ENCODE measurements at places on chromosomes 6 and 20. TPM values are rescaled to one million over a fixed set of nuclear protein-coding genes. Genes with fewer than 3 reads are reported as not detected.

Gene KIAA1586
- 16.8 TPM for total RNA-seq

Gene LY6G6C
- total RNA-seq = not detected

Gene VSTM2L
- 2.1 TPM for total RNA-seq

Gene SFTA2
- 3.5 TPM for total RNA-seq

Gene SGK2
- 1.2 TPM for total RNA-seq

Gene HLA-DQA1
- 12.8 TPM for total RNA-seq

- H3K27ac ChIP-seq = no peak overlapping the region
- no peak overlapping the region for H3K4me3 ChIP-seq
- H3K4me1 ChIP-seq = no peaks in the 10 kb centered on the region
- peaks cover 8% of the 10 kb centered on the region for H3K36me3 ChIP-seq
Measured at GRCh38 chr6:163573503-163574179, 159.1 kb downstream of the QKI start.

DNA sequence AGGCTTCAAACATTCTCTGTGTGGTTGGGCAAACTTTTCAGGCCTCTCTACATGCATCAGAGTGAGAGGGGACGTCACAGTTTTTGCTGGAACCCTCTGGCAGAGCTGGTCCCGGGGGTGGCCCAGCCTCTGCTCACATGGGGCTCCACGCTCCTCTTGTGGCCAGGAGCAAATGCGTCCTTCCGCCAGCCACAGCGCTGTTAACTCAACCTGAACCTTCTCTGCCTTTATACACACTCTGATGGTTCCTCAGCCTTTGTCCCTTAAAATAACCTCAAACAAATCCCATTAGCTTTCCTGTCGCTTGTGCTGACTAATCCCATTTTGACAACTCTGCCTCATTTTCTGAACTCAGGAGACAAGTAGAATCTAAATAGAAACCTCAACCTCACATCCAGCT is 39.4 kb upstream of the TGM6 start:
- DNase-seq = no peak
- no peaks in the 10 kb centered on the region for H3K36me3 ChIP-seq

DNA sequence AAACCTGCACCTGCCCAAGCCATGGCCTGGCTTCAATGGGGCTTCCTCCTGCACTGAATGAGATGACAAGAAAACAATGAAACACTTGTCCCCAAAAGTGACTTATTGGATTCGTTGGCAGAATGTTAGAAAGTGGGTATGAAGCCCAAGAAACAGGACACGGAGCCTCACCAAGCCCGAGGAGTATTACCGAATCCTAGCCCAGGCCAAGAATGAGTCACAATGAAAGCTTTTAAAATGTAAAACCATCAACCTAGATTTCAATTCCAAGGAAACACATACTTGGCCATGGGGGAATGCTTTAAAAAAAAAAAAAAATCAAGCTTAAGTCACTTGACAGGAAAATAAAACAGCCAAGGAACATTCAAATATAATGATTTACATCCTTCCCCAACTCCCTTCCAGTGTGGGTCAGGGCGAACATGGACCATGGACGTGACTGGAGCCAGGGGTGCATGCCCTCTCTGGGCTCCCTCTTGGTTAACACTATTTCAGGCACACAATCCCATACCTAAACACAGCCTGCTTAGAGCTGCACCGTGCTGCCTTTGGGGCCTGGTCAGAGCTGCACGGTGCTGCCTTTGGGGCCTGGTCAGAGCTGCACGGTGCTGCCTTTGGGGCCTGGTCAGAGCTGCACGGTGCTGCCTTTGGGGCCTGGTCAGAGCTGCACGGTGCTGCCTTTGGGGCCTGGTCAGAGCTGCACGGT is 3.1 kb upstream of the STX16 start:
- no peak for DNase-seq
- no peaks in the 10 kb centered on the region for H3K27me3 ChIP-seq
- H3K27ac ChIP-seq = no peak overlapping the region
- H3K36me3 ChIP-seq = no peaks in the 10 kb centered on the region
- H3K4me3 ChIP-seq = no peak overlapping the region

GRCh38 chr20:61611401-61612180 is 359.5 kb downstream of the CDH4 start:
- no peaks in the 10 kb centered on the region for H3K4me1 ChIP-seq
- no peak for DNase-seq
- H3K36me3 ChIP-seq = no peaks in the 10 kb centered on the region
- no peak overlapping the region for H3K27ac ChIP-seq

DNA sequence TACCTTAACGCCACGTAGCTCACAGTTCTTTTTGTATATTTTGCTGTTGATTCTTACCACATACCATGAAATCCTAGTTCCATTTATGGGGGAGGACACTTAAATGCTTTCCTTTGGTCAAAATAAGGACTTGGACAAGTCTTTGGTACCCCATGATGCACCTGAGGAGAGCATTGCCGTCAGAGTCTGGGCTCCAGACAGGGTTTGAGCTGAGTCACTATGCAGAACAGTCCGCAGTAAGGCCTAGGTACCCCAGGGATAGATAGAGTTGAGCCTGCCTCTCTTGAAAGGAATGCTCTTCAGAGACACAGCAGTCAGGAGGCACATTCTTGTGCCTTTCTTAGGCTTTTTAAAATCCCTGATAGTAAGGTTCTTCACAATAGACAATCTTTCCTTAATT is 6.0 kb downstream of the PARD6B start:
- no peaks in the 10 kb centered on the region for H3K36me3 ChIP-seq
- peak overlapping the region; percentile 49 for H3K27ac ChIP-seq
- peaks cover 66% of the 10 kb centered on the region for H3K4me1 ChIP-seq
- no peak overlapping the region for H3K4me3 ChIP-seq
- no peaks in the 10 kb centered on the region for H3K27me3 ChIP-seq

DNA sequence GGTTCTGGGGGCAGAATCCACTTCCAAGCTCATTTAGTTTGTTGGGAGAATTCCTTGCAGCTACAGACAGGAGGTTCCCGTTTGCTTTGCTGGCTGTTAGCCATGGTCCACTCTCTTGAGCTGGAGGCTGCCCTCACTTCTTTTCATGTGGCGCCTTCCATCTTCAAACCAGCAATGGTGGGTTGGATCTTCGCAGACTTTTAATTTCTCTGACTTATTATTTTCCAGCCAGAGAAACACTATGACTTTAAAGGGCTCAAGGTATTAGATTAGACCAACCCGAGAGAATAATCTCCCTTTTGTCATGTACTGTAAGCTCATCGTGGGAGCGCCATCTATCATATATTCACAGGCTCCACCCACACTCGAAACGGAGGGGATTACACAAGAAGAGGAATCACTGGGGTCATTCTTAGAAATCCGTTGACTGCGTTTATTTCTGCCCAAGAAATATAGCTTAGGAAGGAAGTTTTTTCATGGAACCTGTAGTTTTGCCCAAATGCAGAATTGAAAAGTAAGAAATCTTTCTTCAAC is 38.9 kb downstream of the SAMD5 start:
- DNase-seq = no peak
- H3K27me3 ChIP-seq = no peaks in the 10 kb centered on the region
- no peaks in the 10 kb centered on the region for H3K36me3 ChIP-seq
- no peak overlapping the region for H3K27ac ChIP-seq

- DNase-seq = no peak
- no peak overlapping the region for H3K4me3 ChIP-seq
- H3K36me3 ChIP-seq = no peaks in the 10 kb centered on the region
- no peaks in the 10 kb centered on the region for H3K4me1 ChIP-seq
- H3K27me3 ChIP-seq = no peaks in the 10 kb centered on the region
Measured at GRCh38 chr6:1840491-1841121, 230.9 kb downstream of the FOXC1 start.

DNA sequence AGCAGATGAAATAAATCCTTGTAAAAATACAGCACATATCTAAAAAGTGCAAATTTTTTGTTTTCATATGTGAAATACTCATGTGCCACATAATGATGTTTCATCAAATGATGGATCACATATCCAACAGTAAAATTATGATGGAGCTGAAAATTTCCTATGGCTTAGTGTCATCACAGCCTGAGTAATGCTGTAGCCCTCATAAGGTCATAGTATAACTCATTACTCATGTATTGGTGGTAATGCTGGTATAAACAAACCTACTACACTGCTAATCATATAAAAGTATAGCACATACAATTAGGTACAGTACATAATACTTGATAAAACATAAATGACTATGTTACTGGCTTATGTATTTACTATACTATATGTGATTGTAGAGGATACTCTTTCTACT is 12.9 kb downstream of the TSPYL1 start:
- no peaks in the 10 kb centered on the region for H3K36me3 ChIP-seq
- no peaks in the 10 kb centered on the region for H3K27me3 ChIP-seq
- no peak overlapping the region for H3K27ac ChIP-seq
- no peak overlapping the region for H3K4me3 ChIP-seq
- DNase-seq = no peak

DNA sequence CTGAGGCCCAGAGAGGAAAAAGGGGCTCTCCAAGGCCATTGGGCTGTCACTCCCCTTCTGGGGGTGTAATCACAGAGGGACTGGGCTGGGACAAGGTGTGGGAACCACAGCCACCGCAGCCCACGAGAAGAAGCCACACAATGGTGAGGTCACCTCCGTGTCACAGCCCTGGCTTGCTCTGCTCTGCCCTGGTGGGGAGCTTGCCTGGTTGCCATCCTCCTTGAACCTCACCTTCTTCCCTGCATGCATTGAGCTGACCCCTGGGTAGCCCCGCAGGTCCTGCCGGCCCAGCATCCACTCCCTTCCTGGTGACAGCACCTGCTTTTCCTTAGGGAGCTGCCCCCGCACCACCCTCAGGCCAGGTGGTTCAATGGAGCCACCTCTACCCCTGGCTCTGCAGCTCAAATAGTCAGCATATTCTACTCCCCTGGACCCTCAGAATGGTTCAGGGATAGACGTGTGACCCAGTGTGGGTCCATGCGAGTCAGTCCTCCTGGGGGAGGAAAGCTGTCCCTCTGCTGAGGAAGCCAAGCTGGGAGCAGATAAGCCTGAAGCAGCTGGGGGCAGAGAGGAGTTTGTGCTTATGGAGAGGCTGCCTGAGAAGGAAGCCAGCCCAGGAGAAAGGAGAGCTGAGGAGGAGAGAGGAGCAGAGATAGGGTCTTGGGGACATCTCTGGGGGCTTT is 21.3 kb downstream of the RBM38 start:
- H3K4me3 ChIP-seq = no peak overlapping the region
- DNase-seq = no peak
- no peaks in the 10 kb centered on the region for H3K27me3 ChIP-seq
- no peak overlapping the region for H3K27ac ChIP-seq
- H3K4me1 ChIP-seq = no peaks in the 10 kb centered on the region

- no peaks in the 10 kb centered on the region for H3K36me3 ChIP-seq
- no peak overlapping the region for H3K4me3 ChIP-seq
- H3K27ac ChIP-seq = no peak overlapping the region
- no peaks in the 10 kb centered on the region for H3K4me1 ChIP-seq
- no peaks in the 10 kb centered on the region for H3K27me3 ChIP-seq
Measured at GRCh38 chr6:104718672-104719071, 141.0 kb downstream of the HACE1 start.

GRCh38 chr6:71114544-71114943 is 157.7 kb upstream of the B3GAT2 start:
- no peaks in the 10 kb centered on the region for H3K4me1 ChIP-seq
- H3K27ac ChIP-seq = no peak overlapping the region
- DNase-seq = no peak
- H3K4me3 ChIP-seq = no peak overlapping the region
- H3K36me3 ChIP-seq = no peaks in the 10 kb centered on the region

GRCh38 chr6:30491991-30492952 is 3.0 kb downstream of the HLA-E start:
- peaks cover 35% of the 10 kb centered on the region for H3K36me3 ChIP-seq
- no peaks in the 10 kb centered on the region for H3K27me3 ChIP-seq
- H3K4me3 ChIP-seq = no peak overlapping the region
- H3K4me1 ChIP-seq = peaks cover 4% of the 10 kb centered on the region

GRCh38 chr6:144415014-144415413 is 129.9 kb downstream of the UTRN start:
- H3K27me3 ChIP-seq = no peaks in the 10 kb centered on the region
- no peak overlapping the region for H3K27ac ChIP-seq
- H3K4me3 ChIP-seq = no peak overlapping the region
- no peaks in the 10 kb centered on the region for H3K36me3 ChIP-seq

DNA sequence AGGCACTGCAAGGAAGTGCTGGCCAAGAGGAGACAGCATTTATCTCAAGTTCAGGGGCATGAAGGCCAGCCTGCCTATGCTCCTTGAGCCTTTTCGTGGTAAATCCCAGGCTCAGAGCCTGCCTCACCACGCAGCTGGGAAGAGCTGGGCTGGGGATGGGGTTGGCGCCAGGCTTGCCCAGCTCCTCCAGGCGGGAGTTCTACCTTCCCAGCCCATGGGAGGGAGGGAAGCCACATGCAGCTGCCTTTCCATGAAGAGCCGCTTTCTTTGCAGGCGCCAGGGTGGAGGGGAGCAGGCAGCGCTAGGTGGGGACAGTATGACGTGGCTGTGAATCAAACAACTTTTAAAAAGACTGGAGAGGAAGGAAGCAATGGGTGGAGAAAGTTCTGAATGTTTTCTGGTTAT is 19.5 kb upstream of the SIRT5 start:
- peak; percentile 15 for DNase-seq
- H3K36me3 ChIP-seq = no peaks in the 10 kb centered on the region
- H3K4me3 ChIP-seq = no peak overlapping the region
- H3K27ac ChIP-seq = peak overlapping the region; percentile 62
- H3K4me1 ChIP-seq = no peaks in the 10 kb centered on the region
- H3K27me3 ChIP-seq = no peaks in the 10 kb centered on the region

DNA sequence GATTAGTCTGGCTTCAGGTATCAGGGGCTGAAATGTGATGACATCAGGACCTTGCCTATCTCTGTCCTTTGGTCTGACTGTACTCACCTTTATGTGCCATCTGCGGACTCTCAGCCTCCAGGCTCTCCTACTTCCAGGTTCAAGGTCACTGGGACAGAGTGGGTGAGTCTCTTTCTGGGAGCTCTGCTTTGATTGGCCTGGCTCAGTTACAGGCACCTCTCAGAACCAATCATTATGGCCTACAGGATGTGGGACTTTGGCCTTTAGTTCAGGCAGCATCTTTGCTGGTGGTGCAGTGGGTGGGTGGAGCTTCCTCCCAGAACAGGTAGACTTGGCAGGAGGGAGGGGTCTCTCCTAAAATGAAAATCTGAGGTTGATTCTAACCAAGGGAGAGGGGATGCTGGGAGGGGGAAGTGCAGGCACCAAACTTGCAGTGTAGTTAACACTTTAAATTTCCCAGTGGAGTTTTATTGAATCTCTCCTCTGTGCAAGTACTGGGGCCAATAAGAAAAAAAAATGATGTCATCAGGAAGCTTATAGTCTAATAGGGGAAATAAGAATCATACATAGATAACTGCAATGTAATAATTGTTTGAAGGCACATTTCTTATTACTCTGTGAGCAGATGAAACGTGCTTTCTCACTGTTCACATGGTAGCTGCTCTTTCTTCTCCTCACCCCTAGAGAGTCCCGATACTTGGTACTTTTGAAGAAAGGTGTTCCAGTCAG is 53.4 kb downstream of the SLC24A3 start:
- H3K27me3 ChIP-seq = no peaks in the 10 kb centered on the region
- no peak for DNase-seq
- H3K27ac ChIP-seq = no peak overlapping the region
- no peak overlapping the region for H3K4me3 ChIP-seq
- no peaks in the 10 kb centered on the region for H3K36me3 ChIP-seq

GRCh38 chr6:3073382-3073781 is 5.1 kb downstream of the RIPK1 start:
- H3K4me1 ChIP-seq = peaks cover 36% of the 10 kb centered on the region
- H3K27ac ChIP-seq = no peak overlapping the region
- H3K27me3 ChIP-seq = no peaks in the 10 kb centered on the region
- no peak overlapping the region for H3K4me3 ChIP-seq
- DNase-seq = no peak

- H3K27ac ChIP-seq = no peak overlapping the region
- no peaks in the 10 kb centered on the region for H3K36me3 ChIP-seq
- DNase-seq = no peak
Measured at GRCh38 chr6:2157441-2158127, 87.8 kb downstream of the GMDS start.

- H3K27me3 ChIP-seq = no peaks in the 10 kb centered on the region
- H3K4me1 ChIP-seq = peaks cover 46% of the 10 kb centered on the region
- no peak overlapping the region for H3K27ac ChIP-seq
- no peak overlapping the region for H3K4me3 ChIP-seq
- no peak for DNase-seq
Measured at GRCh38 chr6:44041461-44042260, 85.6 kb downstream of the MRPL14 start.

All from thyroid gland (tissue), 4 donors.